Activated T-cell treated with anti-CD3 and anti-CD28 coated beads, Interleukin-2, amount 50 U/mL, for 72 hours (primary cell): ENCODE measurements at places on chromosomes 5 and 9. TPM values are rescaled to one million over a fixed set of nuclear protein-coding genes. Genes with fewer than 3 reads are reported as not detected.

GRCh38 chr9:21991072-21991959 lies 2.9 kb downstream of the CDKN2A start:
- H3K27me3 ChIP-seq, result peaks cover 69% of the 10 kb centered on the region
- H3K4me1 ChIP-seq, result peaks cover 24% of the 10 kb centered on the region
- no peak for DNase-seq
- no peaks in the 10 kb centered on the region for H3K36me3 ChIP-seq

SPTLC1 gene
- total RNA-seq, result 55.5 TPM

GRCh38 chr5:177472460-177473442 lies 683 bp downstream of the DBN1 start:
- H3K27me3 ChIP-seq, result peaks cover 7% of the 10 kb centered on the region
- H3K4me1 ChIP-seq, result peaks cover 59% of the 10 kb centered on the region
- H3K4me3 ChIP-seq, result peak overlapping the region; percentile 82
- H3K27ac ChIP-seq, result peak overlapping the region; percentile 42
- peaks cover 5% of the 10 kb centered on the region for H3K36me3 ChIP-seq
- peak; percentile 82 for DNase-seq

DNA sequence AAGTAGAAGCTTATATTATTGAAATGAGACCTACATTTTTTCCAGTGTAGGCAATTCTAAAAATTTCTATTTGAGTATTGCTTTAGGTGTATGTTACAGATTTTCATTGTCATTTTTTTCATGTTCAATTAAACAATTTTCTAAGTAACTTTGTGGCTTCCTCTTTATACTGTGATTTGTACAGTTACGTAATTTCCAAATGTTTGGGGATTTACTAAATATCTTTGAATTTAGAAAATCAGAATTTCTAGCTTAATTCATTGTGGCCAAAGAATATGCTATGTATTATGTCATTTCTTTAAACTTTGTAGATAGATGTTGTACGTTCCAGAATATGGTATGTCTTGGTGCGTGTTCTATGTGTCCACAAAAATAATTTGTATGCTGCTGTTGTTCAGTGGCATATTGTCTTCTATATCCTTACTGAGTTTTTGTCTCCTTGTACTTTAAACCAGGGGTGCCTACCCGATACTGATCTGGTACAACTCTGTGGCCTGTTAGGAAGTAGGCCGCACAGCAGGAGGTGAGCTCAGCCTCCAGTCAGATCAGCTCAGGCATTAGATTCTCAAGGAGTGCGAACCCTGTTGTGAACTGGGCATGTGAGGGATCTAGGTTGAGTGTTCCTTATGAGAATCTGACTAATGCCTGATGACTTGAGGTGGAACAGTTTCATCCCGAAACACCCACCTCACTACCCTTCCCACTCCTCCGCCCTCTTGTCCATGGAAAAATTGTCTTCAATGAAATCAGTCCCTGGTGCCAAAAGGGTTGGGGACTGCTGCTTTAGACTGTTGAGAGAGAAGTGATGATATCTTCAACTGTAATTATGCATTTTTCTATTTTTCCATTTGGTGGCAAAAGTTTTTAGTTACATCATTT lies 63.5 kb downstream of the UBE2R2 start:
- peak overlapping the region; percentile 74 for H3K27ac ChIP-seq
- no peaks in the 10 kb centered on the region for H3K27me3 ChIP-seq
- no peaks in the 10 kb centered on the region for H3K36me3 ChIP-seq
- no peak for DNase-seq
- H3K4me3 ChIP-seq, result peak overlapping the region; percentile 52
- peaks cover 47% of the 10 kb centered on the region for H3K4me1 ChIP-seq

GRCh38 chr9:95481000-95481399 lies 35.8 kb downstream of the PTCH1 start:
- peak; percentile 15 for DNase-seq
- no peak overlapping the region for H3K4me3 ChIP-seq
- H3K27me3 ChIP-seq, result no peaks in the 10 kb centered on the region
- H3K36me3 ChIP-seq, result no peaks in the 10 kb centered on the region
- H3K27ac ChIP-seq, result no peak overlapping the region
- H3K4me1 ChIP-seq, result peaks cover 5% of the 10 kb centered on the region

GRCh38 chr5:58447226-58447625 lies 12.7 kb downstream of the PLK2 start:
- H3K27me3 ChIP-seq, result no peaks in the 10 kb centered on the region
- DNase-seq, result no peak
- H3K27ac ChIP-seq, result no peak overlapping the region
- H3K4me3 ChIP-seq, result no peak overlapping the region
- no peaks in the 10 kb centered on the region for H3K4me1 ChIP-seq

GRCh38 chr5:62260513-62260912 lies 45.5 kb upstream of the KIF2A start:
- H3K4me3 ChIP-seq, result no peak overlapping the region
- no peak overlapping the region for H3K27ac ChIP-seq
- H3K36me3 ChIP-seq, result peaks cover 6% of the 10 kb centered on the region
- no peak for DNase-seq
- H3K4me1 ChIP-seq, result peaks cover 56% of the 10 kb centered on the region

- no peak overlapping the region for H3K4me3 ChIP-seq
- no peaks in the 10 kb centered on the region for H3K27me3 ChIP-seq
Measured at GRCh38 chr5:55507574-55507973, 27.2 kb downstream of the PLPP1 start.

DNA sequence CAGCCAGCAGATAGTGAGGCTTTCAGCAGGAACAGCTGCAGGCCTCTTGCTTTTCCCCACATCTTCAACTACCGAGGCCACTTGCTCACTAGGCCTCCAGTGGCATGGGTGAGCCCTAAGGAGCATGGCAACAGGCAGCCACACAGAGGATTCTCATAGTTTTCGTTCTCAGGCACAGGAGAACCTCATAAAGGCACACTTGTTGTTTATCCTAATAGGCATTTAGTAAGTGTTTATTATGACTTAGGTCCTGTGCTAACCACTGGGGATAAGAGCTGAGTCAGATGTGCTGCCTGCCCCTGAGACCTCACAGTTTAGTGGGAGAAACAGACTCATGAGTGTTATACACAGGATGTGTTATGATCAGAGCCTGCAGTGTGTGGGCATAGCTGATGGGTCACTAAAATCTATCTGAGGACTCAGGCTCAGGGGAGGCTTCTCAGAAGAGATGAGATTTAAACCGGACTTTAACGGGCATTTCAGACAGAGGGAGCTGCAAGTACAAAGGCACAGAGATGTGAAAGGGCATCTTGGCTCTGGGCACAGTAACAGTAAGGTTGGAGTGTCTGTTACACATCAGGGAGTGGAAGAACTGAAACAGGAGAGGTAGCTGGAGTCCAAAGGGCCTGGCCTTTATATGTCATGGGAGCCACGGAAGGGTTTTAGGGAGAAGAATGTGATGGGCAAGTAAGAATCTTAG lies 21.0 kb upstream of the HEMGN start:
- no peak overlapping the region for H3K4me3 ChIP-seq
- peaks cover 6% of the 10 kb centered on the region for H3K27me3 ChIP-seq
- peak overlapping the region; percentile 18 for H3K27ac ChIP-seq
- no peaks in the 10 kb centered on the region for H3K36me3 ChIP-seq
- peaks cover 17% of the 10 kb centered on the region for H3K4me1 ChIP-seq
- no peak for DNase-seq

DNA sequence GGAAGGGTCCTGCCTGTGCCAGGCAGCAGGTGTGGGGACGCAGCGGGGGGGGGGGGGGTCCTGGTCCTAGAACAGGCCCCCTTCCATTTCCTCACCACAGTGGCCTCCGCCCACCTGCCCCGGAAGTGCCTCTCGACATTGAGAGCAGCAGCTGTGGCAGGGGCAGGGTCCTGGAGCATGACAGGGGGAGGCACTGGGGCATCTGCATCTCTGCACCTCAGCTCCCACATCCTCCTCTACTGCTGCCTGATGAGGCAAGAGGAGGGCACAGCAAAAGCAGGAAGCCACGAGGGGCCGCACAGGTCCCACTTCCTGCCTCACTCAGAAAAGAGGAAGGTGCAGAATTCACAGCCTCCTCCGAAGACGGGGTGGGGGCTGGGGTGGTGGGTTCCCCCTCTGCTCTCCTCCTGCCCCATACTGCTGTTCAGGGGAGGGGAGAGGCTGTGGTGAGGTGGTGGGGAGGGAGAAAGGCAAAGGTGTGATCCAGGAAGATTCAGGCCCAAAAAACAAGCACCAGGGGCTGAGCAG lies 14.8 kb downstream of the AKNA start:
- peak overlapping the region; percentile 73 for H3K27ac ChIP-seq
- H3K4me1 ChIP-seq, result peaks cover 84% of the 10 kb centered on the region
- DNase-seq, result peak; percentile 88
- H3K36me3 ChIP-seq, result peaks cover 41% of the 10 kb centered on the region
- peak overlapping the region; percentile 77 for H3K4me3 ChIP-seq

GRCh38 chr5:122220511-122220910 lies 91.2 kb downstream of the ZNF474 start:
- no peak for DNase-seq
- no peaks in the 10 kb centered on the region for H3K36me3 ChIP-seq
- no peaks in the 10 kb centered on the region for H3K27me3 ChIP-seq
- H3K27ac ChIP-seq, result no peak overlapping the region

DNA sequence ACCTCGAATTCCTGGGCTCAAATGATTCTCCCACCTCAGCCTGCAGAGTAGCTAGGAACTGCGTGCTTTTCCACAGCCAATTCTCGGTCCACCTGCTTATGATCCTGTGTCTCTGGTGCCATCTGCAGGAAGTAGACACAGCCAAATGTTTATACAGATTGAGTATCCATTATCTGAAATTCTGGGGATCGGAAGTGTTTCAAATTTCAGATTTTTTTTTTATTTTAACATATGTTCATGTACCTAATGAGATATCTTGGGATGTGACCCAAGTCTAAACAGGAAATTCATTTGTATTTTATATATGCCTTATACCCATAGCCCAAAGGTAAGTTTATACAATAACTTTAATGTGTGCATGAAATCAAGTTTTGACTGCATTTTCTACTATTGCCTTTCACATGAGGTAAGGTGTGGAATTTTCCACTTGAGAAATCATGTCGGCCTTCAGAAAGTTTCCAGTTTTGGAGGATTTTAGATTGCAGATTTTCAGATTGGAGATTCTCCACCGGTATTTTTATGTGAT lies 89.5 kb downstream of the ESM1 start:
- no peak for DNase-seq
- H3K27me3 ChIP-seq, result peaks cover 65% of the 10 kb centered on the region
- H3K4me3 ChIP-seq, result peak overlapping the region; percentile 58
- H3K4me1 ChIP-seq, result peaks cover 8% of the 10 kb centered on the region

- no peak overlapping the region for H3K27ac ChIP-seq
- no peaks in the 10 kb centered on the region for H3K4me1 ChIP-seq
- no peaks in the 10 kb centered on the region for H3K36me3 ChIP-seq
- no peaks in the 10 kb centered on the region for H3K27me3 ChIP-seq
- DNase-seq, result no peak
Measured at GRCh38 chr5:94130077-94130476, 388.7 kb upstream of the POU5F2 start.

DNA sequence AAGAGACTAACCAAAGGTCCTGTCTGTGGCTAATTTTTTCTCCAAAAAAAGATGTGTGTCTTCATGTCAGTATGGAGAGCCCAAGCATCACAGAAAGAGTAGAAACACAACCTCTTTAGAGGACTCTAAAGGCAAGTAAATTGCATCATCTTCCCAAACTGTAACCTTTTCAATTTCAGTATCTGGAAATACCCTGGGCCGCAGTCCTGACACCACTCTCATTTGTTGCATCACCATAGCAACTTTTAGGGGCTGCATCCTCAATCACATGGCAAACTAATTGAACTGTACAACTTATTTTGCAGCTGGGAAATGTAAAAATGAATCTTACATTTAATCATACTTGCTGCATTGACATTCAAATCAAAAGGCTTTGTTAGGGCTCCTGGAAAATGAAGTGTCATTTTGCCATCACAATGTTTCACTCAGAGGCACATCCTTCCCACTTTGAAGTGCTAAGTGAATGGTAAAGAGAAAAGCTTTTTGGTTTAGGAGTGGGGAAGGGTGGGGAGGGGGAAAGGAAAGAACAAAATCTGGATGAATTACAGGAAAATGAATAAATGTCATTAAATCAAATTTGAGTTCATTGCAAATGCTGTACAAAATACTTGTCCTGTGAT lies 60.6 kb upstream of the GRIA1 start:
- H3K27ac ChIP-seq, result peak overlapping the region; percentile 52
- H3K27me3 ChIP-seq, result peaks cover 6% of the 10 kb centered on the region
- peak; percentile 12 for DNase-seq
- no peaks in the 10 kb centered on the region for H3K36me3 ChIP-seq

DNA sequence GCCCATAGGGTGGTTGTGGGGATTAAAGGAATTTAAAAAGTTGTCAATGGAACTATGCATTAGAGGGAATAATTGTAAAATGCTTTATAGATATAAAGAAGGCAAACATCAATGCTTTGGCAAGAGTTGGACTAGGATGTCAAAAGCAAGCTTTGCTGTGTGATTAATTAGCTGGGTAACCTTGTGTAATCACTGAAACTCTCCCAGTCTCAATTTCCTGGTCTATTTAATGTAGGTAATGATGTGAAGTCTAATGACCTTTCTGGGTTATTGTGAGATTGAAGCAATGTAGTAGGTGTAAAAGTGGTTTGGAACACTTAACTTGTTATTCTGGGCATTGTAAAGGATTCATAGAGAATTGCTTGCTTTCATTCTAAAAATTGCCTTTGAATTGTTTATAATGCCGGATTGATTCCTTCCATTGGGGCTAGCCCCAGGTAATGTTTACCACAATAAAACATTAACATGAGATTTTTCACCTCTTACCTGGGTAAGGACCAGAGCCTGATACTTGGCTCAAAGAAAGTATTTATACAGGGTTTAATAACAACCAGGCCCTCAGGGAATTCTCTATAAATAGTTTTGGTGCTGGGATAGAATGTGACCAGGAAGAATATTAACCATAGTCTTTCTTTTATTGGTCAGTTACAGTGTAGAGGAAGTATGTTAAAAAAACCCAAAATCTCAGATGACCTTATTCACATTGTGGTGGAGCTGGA lies 30.0 kb upstream of the CLINT1 start:
- H3K4me1 ChIP-seq, result peaks cover 29% of the 10 kb centered on the region
- DNase-seq, result no peak
- no peak overlapping the region for H3K27ac ChIP-seq
- no peaks in the 10 kb centered on the region for H3K27me3 ChIP-seq
- H3K4me3 ChIP-seq, result no peak overlapping the region
- H3K36me3 ChIP-seq, result no peaks in the 10 kb centered on the region

DNA sequence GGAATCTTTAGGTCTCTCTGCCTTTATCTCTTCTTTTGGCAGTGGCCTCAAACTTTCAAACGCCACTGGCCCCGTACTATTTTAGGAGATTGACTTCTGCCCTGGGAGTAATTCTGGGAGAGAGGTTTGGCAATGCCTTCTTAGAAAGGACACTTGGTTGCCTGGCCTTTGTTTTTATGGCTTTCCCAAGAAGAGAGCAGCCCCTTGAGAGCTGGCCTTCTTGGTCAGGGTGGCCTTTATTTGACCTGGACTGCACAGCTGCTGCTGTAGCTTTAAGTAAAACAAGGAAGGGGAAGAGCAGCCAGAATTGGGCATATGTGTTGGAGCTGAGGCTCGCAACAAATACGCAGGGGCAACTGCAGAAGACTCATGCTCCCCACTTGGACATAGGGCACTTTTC lies 60.8 kb downstream of the PTPN3 start:
- no peak overlapping the region for H3K27ac ChIP-seq
- H3K4me1 ChIP-seq, result peaks cover 25% of the 10 kb centered on the region
- no peaks in the 10 kb centered on the region for H3K36me3 ChIP-seq
- H3K27me3 ChIP-seq, result peaks cover 40% of the 10 kb centered on the region
- H3K4me3 ChIP-seq, result no peak overlapping the region
- DNase-seq, result no peak

- peaks cover 6% of the 10 kb centered on the region for H3K27me3 ChIP-seq
- no peak for DNase-seq
- no peak overlapping the region for H3K27ac ChIP-seq
- H3K4me3 ChIP-seq, result no peak overlapping the region
- no peaks in the 10 kb centered on the region for H3K36me3 ChIP-seq
Measured at GRCh38 chr5:55749387-55749786, 11.5 kb downstream of the DDX4 start.

CFAP77 gene
- not detected for total RNA-seq

DHFR gene
- total RNA-seq, result 48.6 TPM

RNF183 gene
- 0.34 TPM for total RNA-seq

SLC25A2 gene
- total RNA-seq, result 0.46 TPM
